ENCODE measurements at places on chromosomes 7 and 10.

DNA sequence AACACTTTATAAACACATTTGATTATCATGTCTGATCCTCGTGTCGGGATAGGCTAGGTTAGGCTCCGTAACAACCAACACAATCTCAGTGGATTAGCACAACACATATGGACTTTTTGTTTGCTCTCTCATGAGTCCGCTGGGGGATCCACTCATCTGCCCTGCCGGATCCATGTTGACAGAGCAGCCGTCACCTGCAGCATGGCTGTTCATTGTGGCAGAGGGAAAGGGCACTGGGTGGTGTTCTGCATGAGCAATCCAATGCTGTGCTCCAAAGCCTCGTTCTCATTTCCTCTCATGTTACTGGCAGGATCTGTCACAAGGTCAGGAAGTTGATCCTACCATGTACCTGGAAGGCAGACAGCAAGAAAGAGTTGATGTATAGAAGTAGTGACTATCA, 62.5 kb upstream of the RAPGEF5 start:
- no peak for DNase-seq

- DNase-seq: no peak
Measured at GRCh38 chr7:147332988-147333387, 1216.4 kb downstream of the CNTNAP2 start.

GRCh38 chr10:71235808-71236207, 23.4 kb downstream of the UNC5B start:
- no peak for DNase-seq

DNA sequence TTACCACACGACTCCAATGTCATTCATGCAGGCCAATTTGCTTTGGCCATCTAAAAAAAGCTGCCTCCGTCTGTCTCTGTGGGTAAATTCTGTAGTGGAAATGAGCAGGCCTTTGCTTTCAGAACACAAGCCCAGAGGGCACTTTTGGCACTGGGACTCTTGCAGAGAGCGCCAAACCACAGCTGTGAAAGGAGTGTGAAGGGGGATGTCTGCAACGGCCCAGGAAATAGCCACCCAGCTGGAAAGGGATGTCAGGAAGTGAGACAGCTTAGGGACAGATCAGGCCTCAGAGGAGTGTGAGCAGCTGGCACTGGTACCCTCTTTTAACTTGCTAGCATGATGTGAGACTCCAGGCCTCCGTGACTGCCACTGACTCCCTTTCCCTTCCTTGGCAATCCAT, 152.4 kb downstream of the DKK1 start:
- DNase-seq: no peak

Data from upper lobe of left lung (tissue), 6 donors.